HFFc6 (cell line): ENCODE measurements at places on chromosomes 12 and 14. TPM values are rescaled to one million over a fixed set of nuclear protein-coding genes. Genes with fewer than 3 reads are reported as not detected.

DNA sequence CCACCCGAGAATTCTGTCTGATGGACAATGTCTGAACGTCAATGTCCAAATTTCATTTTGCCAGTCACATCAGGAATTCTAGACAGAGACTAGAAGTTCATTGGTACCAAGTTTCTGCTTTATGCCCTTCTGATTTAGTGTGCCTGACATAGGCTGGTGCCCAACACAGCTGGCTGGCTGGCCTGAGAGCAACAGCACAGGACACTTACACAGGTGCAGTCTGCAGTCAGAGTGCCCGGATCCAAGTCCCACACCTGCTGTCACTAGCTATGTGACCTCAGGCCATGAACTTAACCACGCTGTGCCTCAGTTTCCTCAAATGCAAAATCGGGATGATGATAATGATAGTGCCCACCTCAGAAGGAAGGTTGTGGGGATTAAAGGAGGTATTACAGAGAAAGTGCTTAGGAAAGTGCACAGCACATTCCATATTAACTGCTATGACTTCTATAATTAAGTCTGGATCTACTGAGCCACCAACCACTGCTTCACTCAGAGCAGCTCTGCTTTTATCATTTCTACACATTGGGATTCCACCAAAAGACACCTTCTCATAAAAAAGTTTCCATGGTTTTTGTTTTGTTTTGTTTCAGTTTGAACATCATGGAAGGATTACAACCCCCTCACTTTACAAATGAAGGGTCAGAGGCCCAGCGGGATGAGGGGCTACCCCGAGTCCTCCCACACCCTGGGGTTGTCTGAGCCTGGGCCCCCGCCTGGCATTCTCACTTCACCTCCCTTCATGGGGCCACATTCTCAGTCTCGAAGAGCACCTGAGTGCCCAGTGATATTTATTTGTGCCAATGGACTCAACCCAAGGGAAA lies 168.8 kb upstream of the BCL2L14 start:
- H3K4me1 ChIP-seq = peaks cover 35% of the 10 kb centered on the region
- H3K27ac ChIP-seq = no peak overlapping the region
- peaks cover 4% of the 10 kb centered on the region for H3K36me3 ChIP-seq
- no peak overlapping the region for H3K4me3 ChIP-seq
- peaks cover 3% of the 10 kb centered on the region for H3K27me3 ChIP-seq

DNA sequence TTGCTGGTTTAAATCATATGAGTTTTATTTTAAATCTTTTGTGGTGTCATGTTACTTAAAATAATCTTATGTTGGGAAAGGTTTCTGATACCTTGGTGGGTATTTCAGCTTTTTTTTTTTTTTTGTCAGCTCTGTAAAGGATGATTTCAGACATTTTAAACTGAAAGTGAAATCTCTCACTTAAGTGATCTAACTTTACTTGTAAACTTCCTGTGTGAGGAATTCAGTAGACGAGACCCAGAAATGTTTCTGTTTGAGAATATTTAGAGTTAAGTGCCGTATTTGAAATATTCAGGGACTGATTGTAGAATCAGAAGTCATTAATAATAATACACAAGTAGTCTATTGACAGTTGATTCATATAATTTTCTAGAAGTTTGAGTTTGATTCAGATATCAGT lies 37.8 kb downstream of the PROX2 start:
- peaks cover 20% of the 10 kb centered on the region for H3K36me3 ChIP-seq
- peak overlapping the region; percentile 59 for H3K4me3 ChIP-seq
- peak overlapping the region; percentile 19; the same call in 1 of the 2 replicates for H3K27ac ChIP-seq
- H3K27me3 ChIP-seq = no peaks in the 10 kb centered on the region; the same call in 1 of the 2 replicates
- H3K4me1 ChIP-seq = peaks cover 46% of the 10 kb centered on the region
- DNase-seq = no peak

The TMCC3 gene
- total RNA-seq = not detected in 3 replicates

- no peak for DNase-seq
- H3K27me3 ChIP-seq = no peaks in the 10 kb centered on the region; the same call in none of the 2 replicates
- no peak overlapping the region for H3K27ac ChIP-seq
- H3K36me3 ChIP-seq = no peaks in the 10 kb centered on the region; the same call in 1 of the 2 replicates
- H3K4me1 ChIP-seq = peaks cover 24% of the 10 kb centered on the region
- H3K4me3 ChIP-seq = no peak overlapping the region
Observed at GRCh38 chr14:101875041-101875726, 89.2 kb upstream of the DYNC1H1 start.

GRCh38 chr14:85613496-85613895 lies 83.6 kb downstream of the FLRT2 start:
- peaks cover 2% of the 10 kb centered on the region for H3K27me3 ChIP-seq
- H3K4me1 ChIP-seq = peaks cover 30% of the 10 kb centered on the region
- H3K4me3 ChIP-seq = no peak overlapping the region
- peaks cover 18% of the 10 kb centered on the region for H3K36me3 ChIP-seq

The MUCL1 gene
- not detected in 3 replicates for total RNA-seq

The SERPINA5 gene
- not detected in 3 replicates for total RNA-seq

- no peak overlapping the region for H3K27ac ChIP-seq
- H3K4me3 ChIP-seq = no peak overlapping the region
- H3K4me1 ChIP-seq = peaks cover 61% of the 10 kb centered on the region
Observed at GRCh38 chr12:96378319-96378718, 21.9 kb downstream of the CDK17 start.

- H3K27me3 ChIP-seq = no peaks in the 10 kb centered on the region
- DNase-seq = no peak
- H3K4me1 ChIP-seq = no peaks in the 10 kb centered on the region
- peaks cover 5% of the 10 kb centered on the region; the same call in 1 of the 2 replicates for H3K36me3 ChIP-seq
- H3K27ac ChIP-seq = no peak overlapping the region
- H3K4me3 ChIP-seq = no peak overlapping the region
Observed at GRCh38 chr14:21735639-21736307, 62.2 kb upstream of the OR4E1 start.

DNA sequence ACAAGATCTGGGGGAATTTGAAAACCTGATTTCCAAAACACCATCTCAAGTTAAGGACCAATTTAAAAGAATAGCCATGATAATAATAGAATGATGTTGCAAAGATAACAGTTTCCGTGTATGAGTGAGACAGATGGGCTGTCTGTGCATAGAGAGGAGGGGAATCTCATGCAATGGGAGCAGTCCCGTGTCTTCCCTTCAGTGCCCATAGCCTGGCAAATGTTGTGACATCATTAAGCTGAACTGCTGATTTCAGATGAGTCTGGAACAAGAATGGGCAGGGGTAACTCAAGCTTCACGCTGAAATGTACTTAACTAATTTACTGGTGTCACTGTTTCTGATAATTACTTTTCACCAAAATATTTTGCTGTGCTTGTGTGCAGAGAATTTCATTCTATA lies 454.0 kb downstream of the FOXG1 start:
- DNase-seq = no peak
- H3K27ac ChIP-seq = no peak overlapping the region
- no peaks in the 10 kb centered on the region for H3K27me3 ChIP-seq
- no peaks in the 10 kb centered on the region for H3K36me3 ChIP-seq
- peaks cover 25% of the 10 kb centered on the region for H3K4me1 ChIP-seq

The LRTM2 gene
- total RNA-seq = not detected in 2 replicates

DNA sequence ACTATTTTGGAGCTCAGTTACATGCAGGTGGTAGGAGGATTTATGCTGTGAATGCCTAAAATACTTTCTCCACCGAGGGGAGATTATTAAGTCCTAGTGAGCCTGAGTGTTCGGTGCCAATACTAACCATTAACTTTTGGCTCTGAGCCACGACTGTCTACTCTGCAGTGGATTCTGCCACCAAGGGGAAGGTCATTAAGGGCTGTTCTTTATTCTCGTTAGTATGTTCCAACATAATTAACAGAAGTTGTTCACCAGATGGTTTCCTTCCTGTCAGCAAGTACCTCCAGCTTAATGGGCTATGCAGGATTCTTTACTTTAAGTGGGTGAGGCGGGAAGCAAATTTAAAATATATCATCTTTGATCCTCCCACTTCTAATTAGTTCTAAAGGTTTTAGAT lies 326.3 kb downstream of the BMP4 start:
- no peak overlapping the region for H3K4me3 ChIP-seq
- no peak overlapping the region for H3K27ac ChIP-seq
- H3K4me1 ChIP-seq = no peaks in the 10 kb centered on the region
- peaks cover 3% of the 10 kb centered on the region for H3K27me3 ChIP-seq
- DNase-seq = no peak
- H3K36me3 ChIP-seq = no peaks in the 10 kb centered on the region
